Activated naive CD4-positive, alpha-beta T cell treated with anti-CD3 and anti-CD28 coated beads, Interleukin-2, amount 50 U/mL, for 72 hours (primary cell): ENCODE measurements at places on chromosomes 11 and 22.

GRCh38 chr22:39178206-39179111 lies 26.0 kb upstream of the CBX7 start:
- no peak for DNase-seq

- no peak for DNase-seq
Observed at GRCh38 chr22:22154040-22154439, 90.5 kb upstream of the VPREB1 start.

- DNase-seq = no peak
Observed at GRCh38 chr11:70205049-70205725, 2.1 kb downstream of the FADD start.

GRCh38 chr22:42700901-42701300 lies 19.8 kb downstream of the A4GALT start:
- no peak for DNase-seq

DNA sequence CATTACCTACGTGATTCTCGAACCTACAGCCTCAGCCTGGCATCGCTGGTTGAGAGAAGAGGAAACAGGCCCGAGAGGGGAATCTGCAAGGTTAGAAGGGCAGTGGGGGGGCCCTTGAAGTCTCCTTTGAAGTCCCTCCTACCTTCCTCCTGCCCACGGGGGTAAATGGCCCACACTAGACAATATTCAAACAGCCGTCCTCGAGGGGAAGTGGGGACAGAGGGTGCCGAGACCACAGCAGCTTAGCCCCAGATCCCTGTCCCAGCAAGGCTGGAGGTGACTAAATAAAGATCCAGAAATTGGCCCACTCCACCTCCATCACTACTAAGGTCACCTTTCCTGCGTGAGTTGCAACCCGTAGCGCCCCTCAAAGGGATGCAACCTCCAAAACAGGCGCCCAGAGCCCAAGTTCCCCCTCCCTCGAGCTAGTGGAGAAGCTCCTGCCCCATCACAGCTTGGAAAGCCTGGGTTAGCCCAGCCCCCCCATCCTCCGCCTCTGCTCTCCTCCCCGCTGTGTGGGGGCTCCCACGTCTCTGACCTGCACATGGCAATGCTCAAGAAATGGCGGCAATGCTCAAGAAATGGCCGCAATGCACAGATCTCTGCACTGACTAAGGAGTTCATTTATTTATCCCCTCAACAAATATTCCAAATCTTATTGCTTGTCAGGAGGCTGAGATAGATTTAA lies 788 bp upstream of the RASL10A start:
- no peak for DNase-seq

GRCh38 chr11:45654231-45655011 lies 11.0 kb downstream of the CHST1 start:
- DNase-seq = no peak

- no peak for DNase-seq
Observed at GRCh38 chr22:22884010-22884887, 3.4 kb upstream of the IGLL5 start.

- no peak for DNase-seq
Observed at GRCh38 chr11:97157221-97157740, 767.5 kb downstream of the JRKL start.

DNA sequence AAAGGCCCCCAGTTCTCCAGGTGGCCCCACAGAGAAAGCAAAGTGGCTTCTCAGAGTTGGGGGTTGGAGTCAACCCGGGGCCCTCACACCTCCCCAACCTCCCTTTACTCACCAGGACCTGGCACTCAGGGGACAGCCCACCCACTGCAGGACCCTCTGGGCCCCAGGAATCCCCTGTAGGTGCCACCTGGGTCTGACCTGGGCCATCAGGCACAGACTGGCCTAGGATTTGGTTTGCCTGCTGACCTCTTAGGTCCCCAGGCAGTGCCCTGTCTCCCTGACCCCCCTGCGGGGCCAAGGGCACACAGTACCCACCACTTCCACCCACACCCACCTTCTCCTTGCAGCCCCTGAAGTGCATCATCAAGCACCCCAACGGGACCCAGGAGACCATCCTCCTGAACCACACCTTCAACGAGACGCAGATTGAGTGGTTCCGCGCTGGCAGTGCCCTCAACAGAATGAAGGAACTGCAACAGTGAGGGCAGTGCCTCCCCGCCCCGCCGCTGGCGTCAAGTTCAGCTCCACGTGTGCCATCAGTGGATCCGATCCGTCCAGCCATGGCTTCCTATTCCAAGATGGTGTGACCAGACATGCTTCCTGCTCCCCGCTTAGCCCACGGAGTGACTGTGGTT lies 16.0 kb downstream of the POLR3H start:
- no peak for DNase-seq

DNA sequence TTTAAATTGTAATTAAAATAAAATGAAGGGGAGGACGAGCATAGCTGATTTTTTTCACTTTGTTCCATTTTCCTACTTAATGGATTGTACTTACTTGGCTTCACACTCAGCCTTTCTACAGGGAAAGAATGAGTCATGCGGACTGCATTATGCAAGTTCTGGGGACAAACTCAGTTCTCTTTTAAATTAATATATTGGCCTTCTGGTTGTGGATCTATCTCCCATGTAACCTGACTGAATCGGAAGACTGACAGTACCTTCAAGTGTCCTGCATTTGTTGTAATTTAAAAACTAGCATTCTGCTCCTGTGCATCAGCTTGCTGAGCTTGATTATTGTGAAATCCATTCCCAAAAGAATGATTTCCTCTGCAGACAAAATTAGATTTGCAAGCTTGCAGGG lies 12.2 kb downstream of the OR8D1 start:
- DNase-seq = no peak

GRCh38 chr11:66231561-66231960 lies 36.9 kb upstream of the RAB1B start:
- DNase-seq = no peak

GRCh38 chr11:70059971-70060370 lies 18.1 kb upstream of the ANO1 start:
- no peak for DNase-seq

DNA sequence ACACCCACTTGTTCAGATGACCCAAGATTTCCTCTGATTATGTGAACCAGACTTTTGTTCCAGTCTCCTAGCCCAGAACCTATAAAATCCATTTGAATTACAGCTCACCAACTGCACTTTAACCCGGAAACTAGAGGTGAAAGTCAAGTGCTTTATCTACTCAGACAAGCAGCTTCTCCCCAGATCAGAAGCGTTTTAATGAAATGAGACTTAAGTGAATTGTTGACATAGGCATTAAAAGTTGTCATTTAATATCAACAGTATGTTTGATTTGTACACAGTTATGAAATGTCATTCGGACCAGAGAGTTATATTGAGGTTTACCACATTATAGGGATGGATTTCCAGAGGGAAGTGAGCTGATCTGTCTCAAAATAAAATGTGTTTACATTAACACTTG lies 52.0 kb downstream of the CADM1 start:
- DNase-seq = no peak

- DNase-seq = no peak
Observed at GRCh38 chr11:87399341-87399740, 361.6 kb downstream of the TMEM135 start.

GRCh38 chr11:70628855-70629844 lies 230.8 kb downstream of the CTTN start:
- no peak for DNase-seq

DNA sequence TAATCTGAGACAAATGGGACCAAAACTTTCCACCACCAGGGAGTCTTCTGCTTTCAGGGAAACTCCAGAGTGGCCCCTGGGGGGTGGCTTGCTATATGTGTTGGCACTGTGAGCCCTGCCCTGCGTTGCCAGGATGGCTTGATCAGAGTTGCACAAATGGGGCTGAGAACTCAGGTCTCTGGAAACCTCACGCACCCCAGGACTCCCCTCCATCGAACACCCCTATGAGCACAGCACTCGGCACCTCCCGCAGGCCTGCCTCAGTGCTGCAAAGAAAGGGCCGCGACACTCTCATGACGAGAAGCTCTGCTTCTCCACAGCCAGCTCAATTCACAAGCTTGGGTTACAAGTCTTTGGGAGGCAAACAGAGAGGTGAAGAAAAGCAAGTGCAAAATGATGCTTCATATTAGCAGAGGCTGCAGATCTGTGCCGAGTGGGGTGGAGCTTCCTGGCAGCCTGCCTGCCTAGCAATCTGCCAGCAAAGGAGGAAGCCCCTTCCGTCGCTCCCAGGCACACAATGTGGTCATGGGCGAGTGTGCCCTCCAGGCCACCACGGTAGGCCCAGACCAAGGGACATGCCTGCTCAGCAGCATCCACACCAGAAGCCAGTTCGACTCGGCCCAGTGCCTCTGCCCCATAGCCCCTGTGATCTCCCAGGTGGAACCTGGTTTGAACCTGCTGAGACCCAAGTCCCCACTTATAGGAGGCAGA lies 55.7 kb downstream of the MYH9 start:
- peak; percentile 54 for DNase-seq

GRCh38 chr11:83047515-83048225 lies 24.0 kb downstream of the RAB30 start:
- no peak for DNase-seq

DNA sequence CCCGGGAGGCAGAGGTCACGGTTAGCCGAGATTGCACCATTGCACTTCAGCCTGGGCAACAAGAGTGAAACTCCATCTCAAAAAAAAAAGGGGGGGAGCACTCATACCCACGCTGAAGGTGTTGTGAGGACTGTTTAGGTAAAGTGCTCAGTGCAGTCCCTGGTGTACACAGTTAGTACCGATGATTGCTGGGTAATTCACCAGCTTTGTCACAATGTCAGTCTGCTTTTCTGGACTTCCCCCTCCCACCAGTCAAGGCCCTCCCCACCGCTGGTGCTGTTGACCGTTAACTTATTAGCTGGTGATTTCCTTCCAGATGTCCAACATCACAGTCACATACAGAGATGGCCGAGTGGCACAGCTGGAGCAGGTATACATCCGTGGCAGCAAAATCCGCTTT lies 11.9 kb downstream of the SNRPD3 start:
- DNase-seq = no peak

- DNase-seq = no peak
Observed at GRCh38 chr22:35219012-35219411, 38.3 kb upstream of the HMGXB4 start.

GRCh38 chr11:120805960-120806555 lies 217.8 kb upstream of the TBCEL start:
- no peak for DNase-seq

DNA sequence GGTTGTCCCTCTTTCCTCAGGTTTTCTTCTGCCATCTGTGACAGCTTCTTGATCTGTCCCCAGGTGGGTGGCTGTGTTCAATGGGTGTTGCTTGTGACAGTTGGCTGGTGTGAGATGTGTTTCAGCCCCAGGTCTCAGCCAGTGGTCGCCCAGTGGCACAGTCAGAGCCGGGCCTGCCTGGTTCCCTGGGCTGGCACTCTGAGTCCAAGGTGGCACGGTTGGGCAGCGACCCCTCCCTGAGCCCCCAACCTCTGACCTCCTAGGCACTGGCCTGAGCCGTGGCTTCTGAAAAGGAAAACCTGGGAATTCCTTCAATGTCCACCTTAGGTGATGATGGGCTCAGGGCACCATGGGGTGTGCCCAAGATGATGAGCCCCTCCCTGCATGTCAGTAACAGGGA lies 14.0 kb upstream of the PRODH start:
- peak; percentile 21 for DNase-seq

DNA sequence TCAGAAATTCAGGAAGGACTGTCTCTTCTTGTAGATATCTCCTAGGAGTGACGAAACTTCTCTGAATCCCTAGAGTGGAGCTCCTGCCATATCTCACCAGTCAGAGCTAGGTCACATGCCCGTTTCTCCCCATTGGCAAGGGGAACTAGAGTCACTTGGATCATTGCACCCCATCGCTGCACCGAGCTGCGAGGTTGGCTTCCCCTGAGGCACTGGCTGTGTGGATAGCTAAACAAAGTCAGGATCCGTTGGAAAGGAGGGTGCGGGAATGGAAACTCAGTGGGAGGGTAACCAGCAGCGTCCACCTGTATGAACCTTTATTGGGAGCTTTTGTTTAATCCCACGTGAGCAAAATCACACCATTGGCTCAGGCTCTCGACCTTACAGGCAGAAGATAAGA lies 283.8 kb downstream of the BRD1 start:
- DNase-seq = peak; percentile 26

- DNase-seq = no peak
Observed at GRCh38 chr11:1546077-1546535, 26.0 kb downstream of the DUSP8 start.

DNA sequence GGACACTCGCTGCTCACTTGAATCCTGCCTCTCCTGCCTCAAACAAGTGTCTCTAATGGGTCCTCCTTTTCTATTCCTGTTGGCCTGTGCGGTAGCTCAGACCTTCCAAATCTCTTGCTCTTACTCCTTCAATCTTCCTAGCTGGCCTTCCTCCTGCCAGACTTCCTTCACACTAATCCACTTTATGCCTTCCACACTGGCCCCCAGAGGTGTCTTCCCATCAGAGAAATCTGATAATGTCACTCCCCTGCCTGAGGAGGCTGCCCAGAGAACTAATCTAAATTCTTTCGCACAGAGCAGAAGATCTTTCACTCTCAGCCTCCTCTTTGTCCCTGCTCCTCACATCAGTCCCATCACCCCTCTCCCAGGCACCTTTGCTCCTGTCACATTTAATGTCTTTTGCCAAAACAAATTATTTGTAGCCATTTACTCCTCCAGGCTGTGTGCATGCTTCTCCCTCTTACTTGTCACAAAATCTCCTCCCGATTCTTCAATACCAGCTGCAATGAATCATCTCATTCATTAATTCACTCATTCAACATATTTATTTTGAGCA lies 175.7 kb downstream of the MAML2 start:
- no peak for DNase-seq

GRCh38 chr11:57150454-57150917 lies 31.3 kb upstream of the LRRC55 start:
- no peak for DNase-seq

GRCh38 chr11:7548659-7549274 lies 35.0 kb downstream of the PPFIBP2 start:
- DNase-seq = no peak

DNA sequence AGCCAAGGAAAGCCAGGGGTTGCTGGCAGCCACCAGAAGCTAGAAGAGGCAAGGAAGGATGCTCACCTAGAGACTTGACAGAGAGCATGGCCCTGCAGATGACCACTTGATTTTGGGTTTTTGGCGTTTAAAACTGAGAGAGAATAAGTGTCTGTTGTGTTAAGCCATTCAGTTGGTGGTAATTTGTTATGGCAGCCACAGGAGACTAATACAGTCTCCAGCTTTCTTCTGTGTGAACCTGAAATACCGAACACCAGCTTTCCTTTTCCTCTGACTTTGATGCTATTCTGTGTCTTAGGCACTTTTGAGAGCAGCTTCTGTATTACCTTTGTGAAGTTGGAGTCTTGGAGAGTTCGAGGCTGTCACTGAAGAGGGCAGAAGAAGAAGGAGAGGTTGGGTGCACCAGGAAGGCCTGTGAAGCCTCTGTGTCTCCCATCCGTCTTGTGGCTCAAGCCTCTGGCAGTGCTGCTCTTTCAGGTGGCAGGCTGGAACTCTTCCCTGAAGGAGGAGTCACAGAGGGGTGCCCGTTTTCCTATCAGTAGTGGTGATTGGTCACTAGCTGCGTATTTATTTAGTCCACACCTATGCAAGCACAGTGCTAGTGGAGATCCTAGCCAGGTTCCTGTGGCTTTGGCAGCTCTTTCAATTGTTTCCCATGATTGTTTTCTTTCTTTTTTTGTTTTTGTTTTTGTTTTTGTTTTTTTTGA lies 2.5 kb downstream of the TBC1D22A start:
- no peak for DNase-seq
